ENCODE measurements at places on chromosomes 4 and X. TPM values are rescaled to one million over a fixed set of nuclear protein-coding genes. Genes with fewer than 3 reads are reported as not detected.

GRCh38 chr4:93018243-93018642, 714.5 kb downstream of the GRID2 start:
- DNase-seq = no peak

GRCh38 chrX:56763556-56764152, 34.6 kb downstream of the NBDY start:
- no peak for DNase-seq

GRCh38 chr4:6855692-6856297, 53.8 kb upstream of the TBC1D14 start:
- DNase-seq = no peak

DNA sequence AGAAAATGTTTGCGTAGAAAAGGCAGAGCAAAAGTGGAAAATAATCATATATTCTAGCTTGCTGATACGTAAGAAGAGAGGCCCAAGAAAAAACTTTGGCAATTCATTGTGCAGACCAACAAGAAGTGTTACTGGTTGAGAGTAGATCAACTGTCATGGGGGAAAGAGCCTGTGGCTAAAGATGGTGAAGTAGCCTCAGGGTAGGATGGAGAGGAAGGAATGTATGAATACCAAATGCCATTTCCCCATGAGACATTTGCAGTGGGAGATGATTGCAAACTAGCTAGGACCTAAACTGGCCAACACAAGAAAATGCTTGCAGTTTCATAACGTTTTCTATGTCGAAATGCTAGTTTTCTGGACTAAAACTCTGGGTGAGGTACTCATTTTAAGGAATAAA, 47.7 kb upstream of the ADGRL3 start:
- DNase-seq = no peak

GRCh38 chr4:160194716-160195115, 1091.8 kb downstream of the RAPGEF2 start:
- DNase-seq = no peak

DNA sequence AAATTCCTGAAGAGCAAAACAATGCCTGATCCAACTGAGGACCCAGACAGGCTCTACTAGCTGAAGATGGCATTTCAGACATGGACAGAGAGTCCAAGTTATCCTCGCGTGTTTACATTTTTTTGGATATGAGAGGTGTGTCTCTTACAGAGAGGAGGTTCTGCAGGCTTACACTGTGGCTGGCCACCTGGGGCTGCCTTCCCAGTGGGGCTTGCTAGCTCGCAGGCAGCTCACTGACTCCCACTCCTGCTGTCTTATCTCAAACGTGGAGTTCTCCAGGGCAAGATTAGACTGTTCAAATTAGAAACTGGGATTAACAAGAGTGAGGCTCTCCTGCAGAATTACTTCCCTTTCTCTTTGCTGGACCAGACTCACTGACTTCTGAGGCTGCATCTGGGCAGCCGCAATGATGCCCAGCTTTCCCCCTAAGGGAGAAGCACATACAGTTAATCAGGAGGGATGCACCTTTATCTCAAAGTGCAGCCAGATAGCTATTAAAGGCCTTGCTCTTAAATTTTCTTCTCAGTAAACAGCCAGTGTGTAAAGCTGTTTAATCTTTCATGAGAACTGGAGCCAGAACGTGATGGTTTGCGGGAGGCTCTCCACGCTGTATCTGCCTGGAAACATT, 123.0 kb downstream of the ENPP6 start:
- DNase-seq = no peak

GRCh38 chrX:96619588-96619987, 65.1 kb upstream of the DIAPH2 start:
- DNase-seq = no peak

GRCh38 chr4:10738826-10739489, 54.4 kb upstream of the CLNK start:
- DNase-seq = no peak

DNA sequence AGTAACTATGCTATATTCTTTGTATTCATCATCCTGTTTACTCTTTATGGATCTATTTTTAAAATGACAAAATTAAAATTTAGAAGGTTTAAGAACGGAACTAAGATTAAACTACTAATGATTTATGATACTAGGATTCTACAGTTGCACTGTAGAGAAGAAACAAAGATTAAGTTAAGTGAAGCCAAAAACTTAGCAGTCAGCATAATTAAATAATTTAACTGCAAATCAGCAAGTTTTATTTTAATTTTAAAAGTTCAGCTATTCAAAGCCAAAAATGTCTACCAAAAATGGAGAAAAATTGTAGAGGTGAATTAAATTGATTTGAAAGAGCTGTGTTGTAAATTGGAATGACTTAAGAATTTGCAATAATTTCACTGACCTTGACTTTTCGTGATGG, 30.8 kb downstream of the NDST4 start:
- DNase-seq = no peak

- no peak for DNase-seq
Observed at GRCh38 chr4:169756971-169757574, 671 bp downstream of the HPF1 start.

GRCh38 chr4:88242144-88242543, 42.2 kb downstream of the PPM1K start:
- DNase-seq = no peak

DNA sequence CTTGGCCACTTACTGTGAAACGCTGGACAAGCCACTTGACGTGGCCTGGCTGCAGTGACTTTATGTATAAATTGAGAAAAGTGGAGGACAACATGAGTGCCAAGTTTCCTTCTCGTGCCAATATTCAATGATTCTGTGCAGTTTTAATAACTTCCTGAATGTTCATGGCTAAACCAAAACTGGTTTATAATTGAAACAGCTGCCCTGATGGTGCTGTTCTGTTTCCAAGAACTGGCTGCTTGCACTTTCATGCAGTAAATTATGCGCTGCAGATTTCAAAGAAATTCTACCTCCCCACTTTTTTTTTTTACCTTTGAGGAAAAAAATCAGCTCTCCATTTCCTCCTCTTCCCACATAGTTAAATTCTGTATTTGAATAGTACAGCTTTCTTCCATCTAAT, 205.2 kb upstream of the CASK start:
- DNase-seq = no peak

DNA sequence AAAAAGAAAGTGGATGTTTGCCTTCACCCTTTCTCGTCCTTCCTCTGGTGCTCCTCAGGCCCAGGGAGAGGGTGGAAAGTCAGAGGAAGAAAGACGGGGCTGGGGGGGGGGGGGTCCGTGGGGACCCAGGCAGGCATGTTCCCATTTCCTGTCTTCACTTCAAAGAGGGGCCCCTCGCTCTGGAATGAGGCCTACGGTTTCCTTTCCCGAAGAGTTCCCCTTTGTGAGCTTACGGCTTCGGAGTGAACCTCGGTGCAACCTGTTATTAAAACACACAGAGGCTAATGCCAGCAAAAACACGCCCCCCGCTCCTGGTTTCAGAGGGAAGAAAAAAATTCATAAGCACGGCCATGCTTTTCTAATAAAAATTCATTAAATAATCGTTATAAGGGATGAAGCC, 40.1 kb downstream of the SHOX start:
- DNase-seq = no peak

DNA sequence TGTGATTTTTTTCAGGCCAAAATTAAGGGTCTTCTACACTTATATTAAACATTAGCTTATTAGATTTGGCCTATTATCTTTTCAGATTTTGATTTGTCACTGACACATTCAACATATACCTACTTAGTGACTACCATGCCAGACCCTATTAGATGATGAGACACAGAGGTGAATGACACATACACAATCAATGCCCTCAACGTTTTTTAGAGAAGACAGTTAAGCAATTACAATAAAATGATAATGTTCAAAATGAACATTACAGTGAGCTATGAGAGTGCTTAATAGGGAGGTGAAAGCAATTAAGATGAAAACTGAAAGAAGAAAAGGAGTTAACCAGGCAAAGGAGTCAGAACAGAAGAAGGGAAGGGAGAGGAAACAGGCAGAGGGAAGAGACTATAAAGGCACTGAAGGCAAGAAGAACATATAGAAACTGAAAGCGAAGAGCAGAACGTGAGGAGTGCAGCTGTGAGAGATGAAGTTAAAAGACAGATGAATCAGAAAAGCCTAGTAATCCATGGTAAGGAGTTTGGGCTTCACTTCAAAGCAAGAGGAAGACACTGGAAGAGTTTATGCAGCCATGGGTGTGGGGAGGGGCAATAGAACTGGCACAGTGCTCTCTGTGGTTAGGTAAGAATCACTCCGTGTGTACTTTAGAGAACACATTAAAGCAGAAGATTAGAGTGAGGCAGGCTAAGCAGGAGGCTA, 119.0 kb downstream of the REELD1 start:
- peak; percentile 13 for DNase-seq

DNA sequence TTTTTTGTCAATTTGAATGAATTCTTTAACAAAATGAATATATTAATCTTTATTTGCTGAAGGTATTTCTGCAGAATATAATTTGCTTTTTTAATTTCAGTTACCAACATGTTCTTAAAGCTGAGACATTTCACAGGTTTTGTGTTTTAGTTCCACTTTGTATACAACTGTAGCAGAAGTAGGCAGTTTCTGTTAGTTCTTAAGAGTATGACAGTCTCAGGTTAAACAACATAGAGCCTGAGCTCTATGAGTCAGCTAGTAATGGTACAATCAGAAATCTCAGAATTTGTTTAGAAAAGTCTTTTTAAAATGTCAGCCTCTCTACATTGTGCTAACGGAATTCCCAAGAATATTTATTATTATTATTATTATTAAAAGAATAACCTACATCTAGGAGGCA, 50.4 kb downstream of the GSTCD start:
- DNase-seq = no peak

DNA sequence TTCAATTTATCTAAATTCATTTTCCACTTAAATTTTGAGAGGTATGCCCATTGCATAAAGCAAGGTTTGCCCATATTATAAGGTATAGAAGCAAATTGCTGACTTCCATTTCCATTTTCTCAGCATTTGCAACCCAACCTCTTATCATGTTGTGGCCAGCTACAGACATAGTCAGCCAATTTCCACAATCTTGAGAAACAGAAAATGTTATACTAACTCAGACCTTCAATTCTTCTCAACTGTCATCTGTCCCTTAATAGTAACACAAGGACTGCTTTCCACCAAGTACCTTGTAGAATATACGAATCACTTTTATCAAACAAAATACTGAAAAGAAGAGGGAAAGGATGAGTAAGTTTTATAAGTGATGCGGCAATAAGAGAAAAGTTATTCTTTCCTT, 11.2 kb upstream of the GRIA3 start:
- DNase-seq = no peak

DNA sequence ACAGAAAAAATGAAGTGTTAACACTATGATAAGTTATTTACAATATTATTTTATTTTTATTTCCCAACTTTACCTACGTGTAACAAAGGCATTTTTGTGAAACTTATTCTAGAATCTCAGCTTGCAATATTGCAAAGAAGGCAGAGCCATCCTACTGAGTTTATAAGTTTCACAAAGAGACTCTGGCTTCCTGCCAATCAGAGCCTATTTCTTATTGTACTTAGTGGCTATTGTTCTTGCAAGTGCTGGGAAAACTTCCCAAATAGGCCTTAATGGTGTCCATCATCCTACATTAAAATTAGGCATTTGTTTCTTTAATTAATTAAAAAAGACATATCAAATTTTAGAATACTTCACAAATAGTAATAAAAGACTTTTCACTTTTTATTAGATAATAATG, 233.2 kb downstream of the EPHA5 start:
- no peak for DNase-seq

- no peak for DNase-seq
Observed at GRCh38 chr4:147948336-147948735, 216.4 kb downstream of the ARHGAP10 start.

GRCh38 chr4:60726779-60727178, 473.3 kb upstream of the ADGRL3 start:
- DNase-seq = no peak

DNA sequence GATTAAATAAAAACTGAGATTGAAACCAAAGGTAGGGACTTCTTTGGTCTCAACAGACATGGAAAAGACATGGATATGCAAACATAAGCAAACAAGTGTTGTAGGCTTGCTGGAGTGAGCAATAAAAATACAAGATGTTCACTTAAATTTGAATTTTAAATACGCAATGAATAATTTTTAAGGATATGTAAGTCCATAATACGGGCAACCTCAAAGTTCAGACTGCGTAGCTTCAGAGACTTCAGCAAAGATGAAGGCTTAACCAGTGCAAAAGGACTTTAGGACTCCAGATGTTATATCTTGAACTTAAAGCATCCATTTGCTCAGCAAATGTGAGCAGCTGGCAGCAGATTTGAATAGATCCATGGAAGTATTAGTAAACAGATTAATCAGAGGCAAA, 549.3 kb downstream of the ARAP2 start:
- DNase-seq = no peak

DNA sequence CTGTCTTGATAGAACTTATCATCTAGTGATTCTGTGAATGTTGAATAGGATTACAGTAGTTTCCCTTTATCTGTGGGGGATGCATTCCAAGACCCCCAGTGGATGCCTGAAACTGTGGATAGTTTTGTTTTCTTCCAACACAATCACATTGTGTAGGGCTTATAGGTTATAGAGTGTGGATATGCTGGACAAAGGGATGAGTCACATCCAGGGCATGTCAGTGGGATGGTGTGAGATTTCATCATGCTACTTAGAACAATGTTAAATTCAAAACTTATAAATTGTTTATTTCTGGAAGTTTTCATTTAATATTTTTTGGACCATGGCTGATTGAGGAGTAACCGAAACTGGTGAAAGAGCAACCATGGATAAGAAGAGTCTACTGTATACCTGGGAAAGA, 432.3 kb upstream of the ATOH1 start:
- no peak for DNase-seq

GRCh38 chr4:153259661-153260060, 55.4 kb downstream of the TRIM2 start:
- no peak for DNase-seq

- DNase-seq = no peak
Observed at GRCh38 chrX:36581030-36581429, 427.1 kb upstream of the FAM47C start.

DNA sequence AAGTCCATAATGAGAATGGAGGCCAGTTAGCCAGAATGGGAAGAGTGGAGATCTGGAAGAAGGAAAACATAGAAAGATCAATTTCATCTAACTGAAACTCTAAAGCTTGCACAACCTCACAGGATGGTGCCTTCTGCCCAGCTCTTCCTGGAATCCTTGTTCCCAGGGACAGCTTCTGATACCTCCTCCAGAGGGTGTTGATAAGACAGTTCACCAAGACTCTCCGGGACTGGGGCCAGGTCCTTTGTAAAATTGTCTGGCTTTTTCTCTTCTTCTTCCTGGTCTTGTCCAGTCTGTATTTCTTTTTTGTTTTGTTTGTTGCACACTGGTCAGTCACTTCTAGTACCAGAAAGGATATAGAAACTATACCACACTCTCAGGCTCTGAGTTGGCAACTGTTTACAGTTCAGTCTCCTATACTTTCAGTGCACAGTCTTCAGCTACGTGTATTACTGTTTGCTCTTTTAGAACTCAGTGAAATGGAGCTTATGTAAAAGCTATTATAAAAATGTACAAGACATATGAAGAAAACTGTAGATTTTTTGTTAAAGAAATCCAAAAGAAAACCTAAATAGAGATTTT, 142.8 kb upstream of the RPL34 start:
- no peak for DNase-seq

- DNase-seq = no peak
Observed at GRCh38 chr4:182193311-182193710, 49.9 kb upstream of the TENM3 start.

The FRMD7 gene
- not detected for polyA plus RNA-seq

The INTS6L gene
- polyA plus RNA-seq = 2.7 TPM

The SH3D19 gene
- polyA plus RNA-seq = not detected

The OTUD4 gene
- polyA plus RNA-seq = 9.0 TPM

The CPLX1 gene
- not detected for polyA plus RNA-seq

The SRP72 gene
- 103 TPM for polyA plus RNA-seq

The NOA1 gene
- 11.5 TPM for polyA plus RNA-seq

The PCDH19 gene
- polyA plus RNA-seq = not detected

The PRR32 gene
- polyA plus RNA-seq = not detected

The GAB1 gene
- 0.69 TPM for polyA plus RNA-seq

The XK gene
- not detected for polyA plus RNA-seq

The TRIM61 gene
- not detected for polyA plus RNA-seq
